ENCODE measurements at places on chromosomes 7 and 10.
A peak's percentile ranks its signal among the peaks of the same experiment; 100 is the strongest.

- no peak for DNase-seq
Observed at GRCh38 chr10:77844177-77844576, 82.4 kb downstream of the DLG5 start.

GRCh38 chr10:15797346-15797745, 63.0 kb downstream of the MINDY3 start:
- no peak for DNase-seq

DNA sequence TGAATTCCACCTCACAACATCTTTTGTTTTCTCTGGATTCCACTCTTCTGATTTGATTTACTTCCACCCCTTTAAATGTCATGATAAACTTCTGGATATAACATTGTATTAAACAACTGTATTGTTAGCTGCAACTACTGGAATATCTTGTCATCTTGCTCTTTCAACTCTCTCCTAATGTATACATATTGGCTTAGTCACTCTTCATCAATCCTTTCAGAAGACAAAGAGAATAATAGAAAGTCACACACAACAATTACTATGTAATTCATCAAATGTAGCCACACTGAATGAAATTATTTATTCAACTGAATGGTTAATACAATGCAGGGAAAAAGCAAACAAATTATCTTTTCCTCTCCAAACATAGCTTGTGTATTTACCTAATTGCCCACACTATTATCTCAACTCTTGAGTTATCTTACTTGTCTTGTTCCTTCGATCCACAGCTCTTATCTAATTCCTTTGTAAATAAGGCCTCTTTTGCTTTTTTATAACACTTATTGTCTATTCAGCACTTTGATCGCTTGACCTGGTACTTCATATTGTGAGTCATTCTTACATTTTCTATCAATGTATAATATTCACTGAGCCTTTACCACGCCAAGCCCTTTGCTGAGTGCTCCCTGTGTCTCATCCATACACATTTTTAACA, 16.7 kb downstream of the SEMA3A start:
- DNase-seq, result no peak

DNA sequence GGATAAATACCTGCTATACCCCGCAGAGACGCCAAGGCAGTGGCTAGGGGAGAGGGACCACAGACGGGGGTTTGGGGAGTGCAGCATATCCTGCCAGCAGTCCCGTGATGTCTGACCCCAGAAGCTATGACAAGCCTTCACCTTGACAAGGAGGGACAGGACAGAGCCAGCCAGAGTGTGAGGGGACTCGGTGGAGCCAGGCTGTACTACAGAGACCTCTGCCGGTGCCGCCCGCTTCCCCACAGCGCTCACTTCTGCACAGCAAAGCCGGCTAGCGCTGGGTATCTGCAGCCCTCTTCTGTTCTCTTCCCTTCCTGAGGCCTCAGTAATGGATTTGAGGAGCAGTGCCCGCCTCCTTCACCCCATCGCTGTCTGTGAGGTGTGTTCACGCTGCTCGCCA, 47.0 kb upstream of the PFKP start:
- DNase-seq, result no peak

DNA sequence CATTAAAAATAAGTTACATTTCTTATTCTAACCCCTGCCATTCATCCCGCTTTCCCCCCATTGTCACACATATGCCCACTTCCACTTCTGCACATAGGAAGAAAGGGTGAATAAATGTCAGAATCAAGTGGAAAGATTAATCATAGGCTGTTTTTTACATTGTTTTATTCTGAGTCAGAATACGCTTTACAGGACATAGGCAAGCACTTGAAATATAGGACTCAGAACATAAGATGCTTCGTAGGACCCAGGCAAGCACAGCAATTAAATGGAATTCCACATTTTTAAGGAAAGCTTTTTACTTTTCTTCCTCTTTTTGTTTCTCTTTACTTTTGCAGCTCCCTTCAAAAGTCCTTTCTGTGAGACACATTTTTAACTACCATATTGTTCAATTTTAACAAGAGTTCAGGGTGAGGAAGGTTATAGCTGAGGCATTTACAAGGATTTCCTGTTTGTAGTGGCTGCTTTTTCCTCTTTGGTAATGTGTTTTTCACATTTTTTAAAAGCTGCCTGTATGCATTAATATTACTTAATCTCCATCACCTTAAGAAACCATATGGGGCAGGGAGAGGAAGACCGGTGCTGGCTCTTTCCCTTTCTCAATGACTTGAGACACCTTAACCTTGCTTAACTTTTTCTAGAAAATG, 130.0 kb downstream of the TES start:
- no peak for DNase-seq

DNA sequence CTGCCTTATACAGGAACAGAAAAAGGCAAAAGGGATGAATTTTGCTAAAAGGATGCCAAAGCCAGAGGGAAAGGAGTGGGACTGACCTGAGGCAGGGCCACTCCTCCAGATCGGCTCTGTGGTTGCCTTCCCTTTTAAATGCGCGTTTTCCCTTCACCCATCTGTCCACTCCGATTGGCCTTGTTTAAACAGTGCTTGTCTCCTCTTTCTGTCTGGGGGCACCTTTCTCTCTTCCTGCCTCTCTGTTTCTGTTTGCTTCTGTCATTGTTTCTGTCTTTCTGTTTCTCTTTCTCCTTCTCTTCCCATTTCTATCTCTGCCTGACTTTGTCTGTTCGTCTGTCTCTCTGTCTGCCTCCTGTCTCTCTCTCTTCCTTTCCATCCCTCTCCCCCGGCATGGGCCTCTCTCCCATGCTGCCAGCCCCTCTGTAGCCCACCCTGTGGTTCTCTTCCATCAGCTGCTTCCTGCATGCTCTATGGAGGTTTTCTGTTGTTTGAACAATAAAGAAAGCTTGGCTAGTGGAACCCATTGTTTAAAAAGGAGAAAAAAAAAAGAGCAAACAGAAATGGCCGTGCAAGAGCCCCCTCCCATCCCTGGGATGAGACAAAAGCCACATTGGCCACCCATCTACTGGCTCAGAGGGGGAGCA, 29.5 kb upstream of the HSPB1 start:
- no peak for DNase-seq

DNA sequence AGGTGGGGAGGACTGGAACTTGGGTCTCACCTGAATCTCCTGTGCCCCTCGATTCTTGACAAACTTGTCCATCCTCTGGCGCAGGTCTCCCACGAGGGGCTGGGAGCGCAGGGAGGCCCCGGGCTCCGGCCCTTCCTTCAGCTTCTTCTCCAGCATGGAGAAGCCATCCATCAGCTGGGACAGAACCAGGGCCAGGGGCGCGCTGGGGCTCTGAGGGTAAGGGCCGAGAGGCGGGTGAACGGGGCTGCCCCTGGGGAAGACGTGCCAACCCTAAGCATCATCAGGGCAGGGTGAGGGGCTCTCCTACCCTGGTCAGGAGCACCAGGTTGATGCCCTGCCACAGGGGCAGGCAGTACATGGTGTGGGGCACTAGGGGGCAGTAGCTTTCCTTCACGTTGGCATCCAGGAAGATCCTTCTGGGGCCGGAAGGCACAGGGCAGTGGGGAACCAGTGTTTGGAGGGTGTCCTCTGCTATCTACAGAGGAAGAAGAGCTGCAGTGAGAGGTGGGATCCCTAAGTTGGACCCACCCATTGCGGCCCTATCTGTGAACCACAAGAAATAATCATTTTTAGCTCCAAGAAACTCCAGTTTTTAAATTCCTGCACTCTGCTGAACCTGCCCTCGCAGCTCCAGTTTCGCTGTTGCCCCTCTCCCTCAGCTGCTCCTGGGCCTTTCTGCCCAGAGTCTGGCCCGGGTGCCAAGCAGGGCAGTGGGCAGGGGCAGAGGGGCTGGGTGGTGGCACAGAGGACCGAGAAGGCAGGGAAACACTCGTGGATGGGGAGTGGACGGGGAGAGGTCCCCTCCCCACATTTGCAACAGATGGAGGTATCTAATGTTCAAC, 10.8 kb upstream of the PYROXD2 start:
- DNase-seq, result peak; percentile 6

GRCh38 chr10:88233870-88234269, 349.2 kb downstream of the RNLS start:
- no peak for DNase-seq

- no peak for DNase-seq
Observed at GRCh38 chr7:100570954-100571828, 2.5 kb downstream of the SAP25 start.

GRCh38 chr10:47262606-47263533, 37.1 kb upstream of the GDF10 start:
- no peak for DNase-seq

GRCh38 chr7:147497246-147497645, 1093.3 kb upstream of the C7orf33 start:
- no peak for DNase-seq

- DNase-seq, result no peak
Observed at GRCh38 chr7:50869108-50869725, 86.5 kb upstream of the GRB10 start.

DNA sequence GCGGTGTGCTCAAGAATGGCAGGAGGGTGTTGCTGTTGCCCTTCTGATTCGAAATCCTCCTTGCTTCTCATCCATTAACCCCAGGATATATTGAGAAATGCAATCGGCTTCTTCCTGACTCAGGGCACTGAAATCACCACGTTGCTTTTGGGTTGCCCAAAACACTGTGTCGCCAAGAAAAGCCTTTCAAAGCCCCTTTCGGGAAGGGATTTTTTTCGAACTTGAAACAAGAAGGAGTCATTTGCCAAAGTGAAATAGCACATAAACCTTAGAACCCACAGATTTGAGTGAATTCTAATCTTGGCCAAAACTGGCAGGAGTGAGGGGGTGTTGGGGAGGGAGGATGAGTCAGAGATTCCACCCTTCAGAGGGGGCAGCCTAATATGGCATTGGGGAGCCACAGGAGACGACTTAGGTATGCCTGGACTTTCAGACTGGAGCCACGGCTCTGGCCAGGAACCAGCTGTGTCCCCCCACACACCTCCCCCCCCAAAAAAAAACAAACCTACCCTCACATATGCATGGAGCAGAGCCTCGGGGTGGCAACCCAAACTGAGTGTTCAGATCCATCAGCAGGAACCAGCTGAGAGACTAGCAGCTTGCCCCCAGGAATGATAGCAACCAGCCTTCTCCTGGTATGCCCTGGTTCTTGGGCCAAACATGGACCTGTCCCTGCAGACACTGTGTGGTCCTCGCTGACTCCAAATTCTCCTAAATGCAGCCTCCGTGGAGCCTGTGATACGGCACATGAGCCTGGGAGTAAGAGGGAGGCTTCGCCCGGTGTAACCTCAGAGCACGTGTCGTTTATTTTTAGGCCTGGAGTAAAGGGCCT, 138.4 kb downstream of the FGFR2 start:
- DNase-seq, result no peak

DNA sequence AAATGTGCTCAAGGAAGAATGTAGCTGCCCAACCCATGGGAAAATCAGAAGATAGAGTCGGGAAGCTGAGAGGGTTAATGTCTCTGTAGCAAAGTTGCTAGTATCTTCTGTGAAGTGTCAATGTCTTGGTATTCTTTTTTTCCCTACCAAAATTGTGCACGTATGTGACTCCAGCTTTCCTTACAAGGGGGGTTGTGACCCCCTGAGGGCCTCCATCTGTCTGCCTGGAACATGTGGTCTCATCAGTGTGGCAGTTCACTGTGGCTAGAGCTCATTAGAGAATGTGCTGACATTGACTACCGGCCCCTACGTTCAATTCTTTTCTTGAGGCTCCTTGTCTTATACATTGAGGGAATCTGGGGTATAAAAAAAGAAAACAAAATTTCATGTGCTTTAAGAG, 725.2 kb upstream of the CELF2 start:
- peak; percentile 35 for DNase-seq

GRCh38 chr10:78777466-78777865, 291.3 kb upstream of the ZMIZ1 start:
- no peak for DNase-seq

- no peak for DNase-seq
Observed at GRCh38 chr7:29780346-29780745, 26.0 kb upstream of the WIPF3 start.

- DNase-seq, result no peak
Observed at GRCh38 chr10:61830846-61831273, 70.6 kb upstream of the ARID5B start.

GRCh38 chr10:103811463-103811862, 43.9 kb downstream of the SH3PXD2A start:
- no peak for DNase-seq

DNA sequence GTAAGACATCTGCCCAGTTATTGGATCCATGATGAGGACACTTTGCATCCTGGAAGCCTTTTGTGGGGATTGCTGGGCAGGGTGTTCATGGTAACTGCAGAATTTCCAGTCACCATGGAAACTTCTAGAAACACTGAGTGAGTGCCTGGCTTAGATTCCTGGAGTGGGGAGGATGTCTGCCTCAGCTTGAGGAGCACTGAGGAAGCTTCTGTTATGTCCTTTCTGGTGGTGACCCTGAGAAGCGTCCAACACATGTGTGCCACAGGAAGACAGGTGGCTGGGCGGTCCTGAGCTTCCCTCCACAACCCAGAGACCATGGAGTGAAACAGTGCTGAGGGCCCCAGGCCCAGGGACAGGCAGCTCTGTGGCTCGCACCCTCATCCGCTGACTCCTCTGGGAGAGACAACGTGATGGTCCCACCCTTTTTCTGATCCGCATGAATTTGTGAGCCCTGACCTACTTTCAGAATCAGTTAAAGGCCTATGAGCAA, 191.8 kb upstream of the CXCL12 start:
- DNase-seq, result no peak

DNA sequence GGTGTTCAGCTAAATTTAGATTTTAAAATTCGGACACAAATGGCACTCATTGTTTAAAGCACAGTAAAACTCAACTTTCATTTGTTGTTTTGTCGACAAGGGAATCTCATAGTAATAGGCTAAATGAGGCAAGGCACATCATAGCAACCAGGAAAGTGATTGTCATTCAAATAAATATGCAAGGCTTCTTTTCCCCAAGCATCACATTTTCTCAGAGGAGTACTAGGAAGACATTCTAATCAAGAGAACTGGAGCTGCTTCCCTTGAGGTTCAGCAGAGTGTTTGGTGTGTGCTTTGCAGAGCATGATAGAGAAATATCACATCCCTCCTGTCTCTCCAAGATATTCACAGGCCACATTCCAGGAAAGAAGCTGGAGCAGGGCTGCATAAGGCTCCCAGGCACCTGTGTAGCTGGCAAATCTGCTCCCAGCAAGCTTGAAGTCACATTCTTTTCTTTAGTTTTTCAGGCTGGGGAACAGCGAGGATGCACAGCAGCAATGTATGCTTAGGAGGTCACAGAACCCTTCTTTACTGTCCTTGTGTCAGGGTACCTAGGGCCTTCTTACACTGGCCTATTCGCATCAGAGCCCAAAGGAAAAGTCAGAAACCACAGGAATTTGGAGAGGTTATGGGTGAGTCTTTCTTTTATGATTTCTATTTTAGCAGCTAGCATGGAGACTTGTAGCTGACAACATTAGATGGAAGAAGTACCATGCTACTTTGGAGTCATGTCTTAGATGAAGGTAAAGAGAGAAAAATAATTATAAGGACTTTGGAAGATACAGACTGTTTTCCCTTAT, 95.9 kb upstream of the HDAC9 start:
- no peak for DNase-seq

DNA sequence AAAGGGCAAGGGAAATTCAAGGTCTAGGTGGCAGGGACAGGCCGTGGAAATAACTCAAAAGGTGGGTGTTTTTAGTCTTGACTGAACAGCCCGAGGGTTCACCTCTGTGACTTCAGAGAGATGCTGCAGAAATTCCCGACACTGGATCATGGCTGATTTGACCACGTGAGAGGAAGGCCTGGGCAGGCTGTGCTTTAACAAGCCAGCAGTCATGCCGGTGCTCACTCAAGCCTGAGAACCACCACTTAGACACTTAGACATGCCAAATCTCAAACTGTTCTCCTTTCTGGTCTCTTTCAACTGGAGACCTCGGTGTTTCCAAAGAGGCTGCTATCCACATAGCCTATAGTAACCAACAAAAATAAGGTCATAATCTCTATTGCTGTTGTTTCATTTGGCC, 15.4 kb downstream of the TECTB start:
- no peak for DNase-seq
